ENCODE measurements at places on chromosomes 5 and 9. TPM values are rescaled to one million over a fixed set of nuclear protein-coding genes. Genes with fewer than 3 reads are reported as not detected.

PCDHB3 gene
- total RNA-seq: 0.77 TPM

RNF208 gene
- 0.33 TPM for total RNA-seq

FAM221B gene
- total RNA-seq: not detected

DMRT3 gene
- total RNA-seq: not detected

GTF2H2C gene
- 36.2 TPM for total RNA-seq

Data from fibroblast of lung (primary cell).